ENCODE measurements at places on chromosomes 13 and 19.

DNA sequence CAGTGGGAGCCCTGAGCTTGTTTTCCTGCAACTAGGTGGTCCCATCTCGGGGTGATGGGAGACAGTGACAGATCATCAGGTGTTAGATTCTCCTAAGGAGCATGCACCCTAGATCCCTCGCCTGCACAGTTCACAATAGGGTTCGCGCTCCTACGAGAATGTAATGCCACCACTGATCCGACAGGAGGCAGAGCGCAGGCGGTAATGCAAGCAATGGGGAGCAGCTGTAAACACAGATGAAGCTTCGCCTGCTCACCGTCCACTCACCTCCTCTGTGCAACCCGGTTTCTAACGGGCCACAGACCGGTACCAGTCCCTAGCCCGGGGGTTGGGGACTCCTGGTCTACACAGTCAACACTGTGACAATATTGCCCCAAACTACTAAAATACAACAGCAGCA is 38.8 kb downstream of the CARD8 start:
- DNase-seq: no peak

DNA sequence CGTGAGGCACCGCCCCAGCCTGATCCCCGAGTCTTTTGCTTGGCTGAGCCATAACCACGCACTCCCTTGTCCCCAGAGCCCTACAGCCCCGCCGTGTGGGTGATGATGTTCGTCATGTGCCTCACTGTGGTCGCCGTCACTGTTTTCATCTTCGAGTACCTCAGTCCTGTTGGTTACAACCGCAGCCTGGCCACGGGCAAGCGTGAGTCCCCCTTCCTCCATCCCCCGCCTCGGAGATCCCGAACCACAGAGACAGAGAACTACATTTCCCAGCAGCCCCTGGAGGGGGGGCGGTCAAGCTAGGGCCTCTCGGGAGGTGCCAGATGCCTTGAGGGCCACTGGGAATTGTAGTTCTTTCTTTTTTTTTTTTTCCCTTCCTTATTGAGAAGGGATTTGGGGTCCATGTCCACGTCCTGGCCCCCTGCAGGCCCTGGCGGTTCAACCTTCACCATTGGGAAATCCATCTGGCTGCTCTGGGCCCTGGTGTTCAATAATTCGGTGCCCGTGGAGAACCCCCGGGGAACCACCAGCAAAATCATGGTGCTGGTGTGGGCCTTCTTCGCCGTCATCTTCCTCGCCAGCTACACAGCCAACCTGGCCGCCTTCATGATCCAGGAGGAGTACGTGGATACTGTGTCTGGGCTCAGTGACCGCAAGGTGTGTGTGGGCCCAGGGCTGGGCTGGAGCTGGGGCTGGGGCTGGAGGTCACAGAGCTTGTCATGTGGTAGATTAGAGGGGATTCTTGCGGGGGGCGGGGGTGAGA is 25.9 kb downstream of the GRIN2D start:
- no peak for DNase-seq

GRCh38 chr13:110129076-110129475 is 177.9 kb downstream of the COL4A1 start:
- no peak for DNase-seq

DNA sequence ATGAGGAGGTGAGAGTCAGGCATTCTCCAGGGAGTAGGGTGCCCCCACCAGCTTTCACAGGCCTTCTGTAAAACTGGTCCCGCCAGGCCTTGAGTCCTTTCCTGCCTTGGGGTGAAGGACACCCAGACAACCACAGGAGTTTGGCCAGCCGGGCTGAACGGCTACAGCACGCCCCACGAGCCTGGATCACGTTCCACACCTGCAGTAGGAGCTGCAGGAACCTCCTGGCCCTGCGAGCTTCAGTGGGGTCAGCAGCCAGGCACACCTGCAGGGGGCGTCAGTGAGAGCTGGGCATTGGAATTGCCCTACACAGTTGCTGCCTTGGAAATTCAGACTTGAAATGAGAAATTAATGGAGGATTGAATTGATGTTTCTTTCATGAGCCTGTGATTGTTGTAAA is 45.7 kb downstream of the COL4A2 start:
- no peak for DNase-seq

- no peak for DNase-seq
Observed at GRCh38 chr13:31213651-31214289, 14.0 kb downstream of the B3GLCT start.

GRCh38 chr13:77480066-77480465 is 55.4 kb upstream of the SCEL start:
- DNase-seq: no peak

- DNase-seq: no peak
Observed at GRCh38 chr13:89066868-89067466, 1395.8 kb downstream of the SLITRK5 start.

DNA sequence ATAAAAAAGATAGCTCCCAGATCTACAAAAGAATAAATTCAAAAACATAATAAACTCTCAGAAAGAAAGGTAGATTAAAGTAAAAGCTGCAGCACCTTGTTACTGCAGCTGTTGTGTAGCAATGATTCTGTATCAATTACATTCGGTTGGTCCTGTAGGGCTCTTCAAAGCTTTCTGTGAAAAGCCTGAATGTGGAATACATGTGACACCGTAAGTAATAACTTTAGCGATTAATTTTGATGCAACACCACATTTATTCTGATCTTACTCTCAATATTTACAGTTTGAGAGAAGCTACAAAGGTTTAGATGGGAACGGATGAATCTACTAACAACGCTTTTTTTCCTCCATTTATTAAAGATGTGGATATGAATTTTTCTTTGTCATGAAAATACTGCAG is 279.2 kb downstream of the DACH1 start:
- no peak for DNase-seq

GRCh38 chr19:7670150-7670783 is 1.4 kb downstream of the RETN start:
- no peak for DNase-seq

GRCh38 chr13:75901501-75901900 is 265.4 kb downstream of the LMO7 start:
- DNase-seq: no peak

DNA sequence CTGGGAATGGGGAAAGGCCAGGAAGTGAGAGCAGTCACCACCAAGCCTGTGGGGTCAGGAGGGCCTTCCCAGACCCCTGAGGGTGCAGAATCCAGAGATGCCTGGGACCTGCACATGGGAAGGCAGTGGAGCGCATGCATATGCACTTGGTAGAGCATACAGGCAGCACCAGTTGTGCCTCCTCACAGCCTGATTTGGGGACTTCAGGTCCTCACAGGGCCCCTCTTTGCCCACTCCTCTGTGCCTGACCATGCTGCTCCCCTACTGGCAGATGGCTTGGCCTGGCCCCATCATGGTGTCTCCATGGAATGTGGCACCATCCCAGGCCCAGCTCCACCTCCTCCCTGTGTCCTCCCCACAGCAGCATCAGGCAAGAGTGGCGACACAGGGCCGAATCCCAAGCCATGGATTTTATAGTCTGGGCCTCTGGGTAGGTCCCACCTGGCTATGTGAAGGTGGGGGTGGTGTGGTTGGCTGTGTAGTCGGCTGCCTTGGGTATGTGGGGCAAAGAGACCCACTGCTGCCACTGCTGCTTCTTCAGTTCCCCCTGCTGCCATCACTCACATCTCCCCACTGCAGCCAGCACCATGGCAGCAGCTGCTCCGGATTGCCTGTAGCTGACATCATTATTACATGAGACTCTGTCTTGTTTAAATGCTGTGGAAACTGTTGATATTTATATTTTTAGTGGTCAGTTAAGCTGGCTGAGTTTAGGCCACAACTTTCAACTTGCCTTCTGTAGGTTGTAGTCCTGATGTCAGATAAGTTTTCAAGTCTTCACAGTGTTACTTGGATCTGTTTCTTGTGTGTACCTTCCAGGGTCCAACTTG is 247.0 kb downstream of the GPC6 start:
- DNase-seq: no peak

DNA sequence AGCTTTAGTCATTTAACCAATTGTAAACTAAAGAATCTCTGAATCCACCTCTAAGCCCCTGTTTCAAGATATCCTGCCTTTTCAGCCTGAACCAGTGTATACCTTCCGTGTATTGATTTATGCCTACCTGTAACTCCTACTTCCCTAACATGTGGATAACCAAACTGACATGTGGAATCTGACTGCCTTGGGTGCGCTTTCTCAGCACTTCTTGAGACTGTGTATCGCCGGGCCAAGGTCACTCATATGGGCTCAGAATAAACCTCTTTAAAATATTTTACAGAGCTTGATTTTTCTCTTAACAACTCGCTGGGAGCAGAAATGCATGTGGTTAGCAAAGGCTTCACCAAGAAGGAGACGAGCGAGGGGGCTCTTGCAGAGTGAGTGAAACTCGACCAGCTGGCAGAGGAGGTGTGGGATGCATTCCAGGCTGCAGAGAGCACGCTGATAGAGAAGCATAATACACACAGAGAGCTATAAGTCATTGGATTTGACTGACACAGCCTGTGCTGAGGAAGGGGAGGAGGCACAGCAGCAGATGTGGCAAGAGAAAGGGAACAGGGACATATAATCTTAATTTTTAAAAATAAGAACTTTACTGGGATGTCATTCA is 268.2 kb upstream of the MAB21L1 start:
- no peak for DNase-seq

- DNase-seq: no peak
Observed at GRCh38 chr13:102999499-102999898, 66.7 kb downstream of the SLC10A2 start.

DNA sequence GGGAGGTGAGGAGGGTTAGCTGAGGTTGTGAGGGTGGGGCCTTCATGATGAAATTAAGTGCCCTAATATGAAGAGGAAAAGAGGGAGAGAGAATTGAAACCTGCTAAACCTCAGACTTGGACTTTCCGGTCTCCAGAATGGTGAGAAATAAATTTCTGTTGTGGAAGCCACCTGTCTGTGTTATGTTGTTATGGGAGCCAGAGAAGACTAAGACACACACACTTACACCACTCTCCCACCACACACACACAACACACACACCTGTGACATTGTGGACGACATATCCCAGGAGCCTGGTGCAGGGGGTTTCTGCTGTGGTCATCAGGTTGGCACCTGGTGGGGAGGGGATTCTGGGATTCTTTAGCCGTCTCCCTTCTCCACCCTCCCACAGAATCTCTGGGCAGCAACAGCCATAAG is 14.0 kb downstream of the KLK4 start:
- DNase-seq: no peak

GRCh38 chr19:27776020-27776419 is 1436.9 kb downstream of the UQCRFS1 start:
- DNase-seq: no peak

DNA sequence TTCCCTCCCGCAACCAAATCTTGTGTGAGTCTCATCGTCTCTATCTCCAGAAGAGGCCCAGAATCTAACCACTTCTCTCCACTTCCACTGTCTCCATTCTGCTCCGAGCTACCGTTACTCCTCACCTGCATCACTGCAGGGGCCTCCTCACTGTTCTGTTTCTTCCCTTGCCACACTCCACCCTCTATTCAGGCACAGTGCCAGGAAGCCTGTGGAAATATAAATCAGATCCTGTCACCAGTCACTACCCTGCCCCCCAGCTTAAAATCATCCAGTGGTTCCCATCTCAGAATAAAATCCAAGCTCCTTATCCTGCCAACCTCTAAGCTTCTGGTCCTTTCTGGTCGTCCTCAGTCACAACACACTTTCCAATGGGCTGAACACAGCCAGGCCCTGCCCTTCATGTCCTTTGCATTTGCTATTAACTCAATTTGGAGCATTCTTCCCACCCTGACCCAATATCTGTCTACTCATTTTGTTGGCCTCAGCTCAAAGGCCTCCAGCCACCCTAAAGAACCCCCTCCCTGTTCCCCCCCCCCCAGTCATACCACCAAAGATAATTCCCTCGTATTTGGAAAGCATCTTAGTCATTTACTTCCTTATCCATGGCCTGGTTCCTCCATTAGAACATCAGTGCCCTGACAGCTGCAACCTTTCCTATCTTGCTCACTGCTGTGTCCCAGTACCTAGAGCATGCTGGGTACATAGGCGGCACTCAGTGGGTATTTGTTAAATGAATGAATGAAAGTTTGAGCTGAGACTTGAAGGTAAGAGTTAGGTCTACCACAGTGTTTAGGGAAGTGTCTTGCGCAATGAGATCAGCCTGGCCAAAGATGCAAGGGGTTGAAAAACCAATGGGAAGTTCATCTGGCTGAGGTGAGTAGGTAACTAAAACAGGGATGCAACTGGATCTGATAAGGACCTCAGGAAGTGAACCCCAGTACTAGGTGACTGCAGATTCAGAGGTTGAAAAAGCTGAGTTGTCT is 24.4 kb downstream of the ZNF175 start:
- no peak for DNase-seq

Measured in retinal pigment epithelial cell (primary cell).